ENCODE measurements at places on chromosomes 2 and 18. TPM values are rescaled to one million over a fixed set of nuclear protein-coding genes. Genes with fewer than 3 reads are reported as not detected.

DNA sequence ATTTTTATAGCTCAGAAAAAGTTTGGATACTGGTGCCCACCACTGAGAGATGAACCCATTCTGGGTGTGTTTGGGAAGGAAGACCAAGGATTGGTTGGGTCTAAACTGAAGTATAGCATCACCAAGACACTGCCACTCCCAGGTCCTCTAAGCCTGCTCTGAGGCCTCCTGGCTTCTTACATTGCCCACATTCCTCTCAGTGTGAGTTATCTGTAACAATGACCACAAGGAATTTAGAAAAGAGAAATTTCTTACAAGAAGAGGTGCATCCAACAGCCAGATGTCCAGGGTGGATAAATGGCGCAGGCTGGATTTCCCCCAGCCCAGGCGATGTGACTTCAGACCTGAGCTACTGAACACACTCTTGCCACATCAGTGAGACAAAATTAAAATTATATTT lies 1.6 kb upstream of the GPR45 start:
- DNase-seq, result no peak

DNA sequence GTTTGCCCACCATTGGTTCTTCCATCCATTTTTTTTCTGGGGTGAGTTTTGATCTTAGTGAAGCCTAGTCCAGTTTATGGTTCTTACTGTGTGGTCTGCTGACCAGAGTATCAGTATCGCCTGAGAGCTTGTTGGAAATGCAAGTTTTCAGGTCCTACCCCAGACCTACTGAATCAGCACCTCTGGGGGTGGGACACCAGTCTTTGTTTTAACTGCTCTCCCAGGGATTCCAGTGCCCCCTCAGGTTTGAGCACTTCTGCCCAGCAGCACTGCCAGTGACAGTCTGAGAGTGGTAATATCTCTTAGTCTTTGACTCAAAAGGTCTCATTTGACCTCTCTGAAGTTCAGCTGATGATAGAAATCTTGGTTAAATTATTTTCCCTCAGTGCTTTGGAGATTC lies 269.3 kb downstream of the ALPK2 start:
- DNase-seq, result no peak

DNA sequence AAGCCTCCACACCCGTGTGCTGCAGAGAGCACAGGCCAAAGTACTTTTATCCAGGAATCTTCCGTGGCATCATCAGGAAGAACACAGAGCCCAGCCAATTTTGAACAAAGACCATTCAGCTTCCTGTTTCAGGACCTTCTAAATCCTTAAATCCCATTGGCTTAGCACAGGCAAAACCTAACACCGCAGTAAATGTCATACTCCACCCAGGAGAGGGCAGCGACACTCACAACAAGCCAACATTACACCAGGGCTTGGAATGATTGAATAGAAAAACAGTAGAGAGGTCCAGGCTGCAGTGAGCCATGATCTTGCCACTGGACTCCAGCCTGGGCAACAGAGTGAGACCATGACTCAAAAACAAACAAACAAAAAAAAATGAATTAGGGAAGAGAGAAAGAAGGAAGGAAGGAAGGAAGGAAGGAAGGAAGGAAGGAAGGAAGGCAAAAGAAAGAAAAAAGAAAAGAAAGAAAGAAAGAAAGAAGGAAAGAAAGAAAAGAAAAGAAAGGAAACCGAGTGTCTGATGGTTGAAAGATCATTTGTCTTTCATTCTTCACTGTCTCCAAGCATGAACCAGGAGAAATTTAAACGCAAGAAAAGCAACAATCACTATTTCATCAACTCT lies 144.6 kb upstream of the SATB2 start:
- no peak for DNase-seq

DNA sequence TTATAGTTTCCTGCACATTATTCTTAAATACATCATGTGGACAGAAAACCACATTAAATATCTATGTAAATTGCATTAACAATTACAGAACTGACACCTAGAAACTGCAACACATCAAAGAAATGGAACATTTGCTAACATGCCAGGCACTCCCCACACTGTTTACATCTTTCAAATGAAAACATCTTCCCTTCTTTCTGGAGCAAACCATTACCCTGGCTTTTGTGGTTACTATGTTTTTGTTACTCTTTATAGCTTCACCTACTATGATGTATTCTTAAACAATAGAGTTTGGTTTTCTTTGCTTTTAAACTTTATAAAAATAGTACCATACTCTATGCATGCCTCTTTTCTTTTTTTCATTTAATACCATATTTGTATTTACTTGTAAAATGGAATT lies 1894.5 kb upstream of the CELF4 start:
- DNase-seq, result no peak

DNA sequence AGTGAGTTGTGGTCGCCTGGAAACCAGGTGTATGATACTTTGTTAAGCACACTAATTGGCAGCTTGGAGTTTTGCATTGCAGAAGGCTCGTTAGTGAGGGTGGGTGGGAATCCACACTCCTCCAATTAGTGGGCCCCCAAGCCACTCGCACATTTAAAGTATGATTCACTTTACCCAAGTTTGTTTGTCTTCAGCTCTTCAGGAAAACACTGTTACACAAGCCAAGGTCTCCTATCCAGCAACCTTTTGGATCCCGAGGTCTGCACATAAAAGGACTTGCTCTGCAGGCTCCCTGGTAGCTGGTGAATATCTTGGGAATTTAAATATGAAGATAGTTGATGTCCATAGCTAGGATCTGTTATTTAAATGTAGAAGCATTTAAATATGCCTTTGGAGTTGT lies 66.1 kb downstream of the NPAS2 start:
- DNase-seq, result no peak

- no peak for DNase-seq
Observed at GRCh38 chr2:43240766-43241150, 14.4 kb upstream of the ZFP36L2 start.

GRCh38 chr2:118607641-118608040 lies 239.8 kb downstream of the EN1 start:
- DNase-seq, result no peak

- peak; percentile 39 for DNase-seq
Observed at GRCh38 chr2:128784626-128785306, 466.1 kb upstream of the HS6ST1 start.

- DNase-seq, result no peak
Observed at GRCh38 chr18:5150894-5151293, 46.2 kb downstream of the AKAIN1 start.

- DNase-seq, result peak; percentile 76
Observed at GRCh38 chr2:240463274-240463865, 27.9 kb downstream of the GPC1 start.

DNA sequence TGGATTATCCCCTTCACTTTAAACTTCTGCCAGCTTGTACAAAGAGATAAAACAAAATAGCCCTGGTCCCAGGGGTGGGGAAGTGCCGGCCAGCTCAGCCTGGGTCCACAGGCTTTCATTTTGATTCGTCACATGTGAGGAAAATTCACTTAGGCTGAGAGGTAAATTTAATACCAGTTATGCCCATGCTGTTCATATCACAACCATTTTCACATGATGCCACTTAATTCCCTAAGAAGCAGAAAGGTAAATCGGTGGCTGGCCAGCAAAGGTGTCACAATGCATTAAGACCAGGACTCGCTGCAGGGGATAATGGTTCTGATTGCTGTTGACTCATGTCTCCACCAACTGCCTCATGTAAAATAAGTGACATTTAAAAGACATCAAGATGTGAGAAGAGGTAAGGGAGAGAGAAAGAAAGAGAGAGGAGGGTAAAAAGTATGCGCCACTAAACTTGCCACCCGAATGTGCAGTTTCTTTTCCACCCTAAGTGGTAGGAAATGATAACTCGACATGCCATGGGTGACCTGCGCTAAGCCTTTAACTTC lies 261.0 kb upstream of the SIX3 start:
- no peak for DNase-seq

GRCh38 chr2:182625814-182626213 lies 90.2 kb upstream of the DNAJC10 start:
- DNase-seq, result no peak

DNA sequence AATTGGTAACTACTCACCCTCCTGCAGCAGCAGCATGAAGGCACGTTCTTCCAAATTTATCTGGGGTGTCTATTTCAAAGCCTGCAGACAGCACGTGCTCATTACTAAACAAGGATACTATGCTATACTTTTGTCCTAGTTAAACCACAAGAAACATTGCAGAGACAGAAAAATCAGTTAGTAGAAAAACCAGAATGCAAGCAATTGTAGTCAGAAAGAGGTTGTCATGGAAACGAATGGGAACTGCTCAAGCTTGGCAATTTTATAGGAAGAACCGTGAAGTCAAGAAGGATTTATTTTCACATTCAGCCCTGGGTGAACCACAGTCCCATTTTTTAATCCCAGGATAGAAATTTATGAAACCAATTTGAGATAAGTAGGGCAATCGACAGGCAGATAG lies 162.2 kb upstream of the PGAP1 start:
- DNase-seq, result no peak

The PAX3 gene
- total RNA-seq, result not detected

The AFF3 gene
- total RNA-seq, result 46.1 TPM

The RUFY4 gene
- total RNA-seq, result 0.20 TPM

The KIAA2012 gene
- total RNA-seq, result 7.3 TPM

The LINC00305 gene
- total RNA-seq, result not detected

All from upper lobe of left lung (tissue), 6 donors.